SW 1271 (cell line): ENCODE measurements at places on chromosomes 13 and 19.

DNA sequence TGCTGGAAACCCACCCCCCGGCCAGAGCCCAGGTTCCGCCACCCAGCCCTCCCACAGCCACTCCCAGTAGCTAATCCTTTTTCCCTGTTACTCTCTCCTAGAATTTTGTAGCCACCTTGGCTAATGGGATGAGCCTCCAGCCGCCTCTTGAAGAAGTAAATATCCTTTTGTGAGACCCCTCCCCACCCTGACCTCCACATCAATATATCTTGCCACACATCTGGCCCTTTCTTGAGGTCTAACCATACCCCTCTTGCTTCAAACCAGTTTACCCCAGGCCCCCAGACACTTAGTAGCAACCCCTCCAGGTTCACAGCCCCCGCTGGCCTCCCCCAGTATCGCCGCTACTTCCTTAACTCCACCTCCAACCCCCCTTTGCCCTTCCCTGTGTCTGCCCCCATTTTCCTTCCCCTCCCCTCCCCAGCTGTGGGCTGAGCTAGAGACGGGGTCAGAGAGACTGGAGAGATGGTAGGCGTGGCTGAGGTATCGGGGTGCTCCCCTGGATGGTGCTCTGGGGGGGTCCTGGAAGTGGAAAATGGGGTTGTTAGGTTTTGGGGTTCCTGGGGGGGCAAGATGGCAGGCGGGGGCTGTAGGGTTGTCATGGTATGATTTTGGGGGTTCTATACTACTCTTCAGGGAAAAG lies 2.8 kb downstream of the PRMT1 start:
- DNase-seq = no peak

- DNase-seq = no peak
These were observed 308.1 kb downstream of the LIG4 start for GRCh38 chr13:107907065-107907805.

DNA sequence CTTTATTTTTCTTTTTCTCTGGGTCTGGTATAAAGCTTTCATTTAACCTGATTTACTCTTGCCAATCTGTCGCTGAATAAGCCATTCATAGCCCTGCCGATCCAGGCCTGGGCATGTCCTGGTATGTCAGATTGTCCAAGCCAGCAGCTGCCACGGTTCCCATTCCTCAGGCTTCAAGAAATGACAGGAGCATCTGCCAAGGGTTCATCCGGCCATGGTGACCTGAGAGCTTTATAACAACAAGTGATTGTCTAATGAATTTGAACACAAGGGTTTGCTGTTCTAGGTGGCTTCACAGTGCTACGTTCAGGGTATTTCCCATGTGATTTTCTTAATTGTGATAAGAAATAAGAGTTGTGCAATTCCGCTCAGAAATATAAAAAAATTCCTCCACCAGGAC lies 20.0 kb downstream of the PNMA8A start:
- no peak for DNase-seq

DNA sequence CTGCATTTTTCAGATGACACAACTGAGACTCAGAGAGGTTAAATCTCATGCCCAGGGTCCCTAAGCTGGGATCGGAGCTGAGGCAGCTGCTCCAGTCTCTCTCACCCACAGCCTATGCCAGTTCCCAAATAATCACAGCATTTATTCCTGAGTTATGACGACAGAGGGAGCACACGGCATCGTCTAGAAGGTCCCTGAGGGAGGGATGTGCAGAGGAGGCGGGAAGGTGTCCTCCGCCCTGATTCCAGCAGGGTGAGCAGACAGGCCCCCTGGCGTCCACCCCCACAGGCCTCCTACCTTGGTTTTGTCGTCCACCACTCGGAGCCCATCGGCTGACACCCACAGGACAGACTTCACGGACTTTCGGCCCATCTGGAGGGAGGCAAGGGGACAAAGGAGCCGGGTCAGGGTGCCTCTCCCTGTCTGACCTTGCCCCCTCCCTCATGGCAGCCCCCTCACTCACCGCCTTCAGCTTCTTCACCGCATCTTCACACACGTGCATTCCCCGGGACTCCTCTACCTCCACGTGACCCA lies 8.0 kb downstream of the NUMBL start:
- DNase-seq = no peak

DNA sequence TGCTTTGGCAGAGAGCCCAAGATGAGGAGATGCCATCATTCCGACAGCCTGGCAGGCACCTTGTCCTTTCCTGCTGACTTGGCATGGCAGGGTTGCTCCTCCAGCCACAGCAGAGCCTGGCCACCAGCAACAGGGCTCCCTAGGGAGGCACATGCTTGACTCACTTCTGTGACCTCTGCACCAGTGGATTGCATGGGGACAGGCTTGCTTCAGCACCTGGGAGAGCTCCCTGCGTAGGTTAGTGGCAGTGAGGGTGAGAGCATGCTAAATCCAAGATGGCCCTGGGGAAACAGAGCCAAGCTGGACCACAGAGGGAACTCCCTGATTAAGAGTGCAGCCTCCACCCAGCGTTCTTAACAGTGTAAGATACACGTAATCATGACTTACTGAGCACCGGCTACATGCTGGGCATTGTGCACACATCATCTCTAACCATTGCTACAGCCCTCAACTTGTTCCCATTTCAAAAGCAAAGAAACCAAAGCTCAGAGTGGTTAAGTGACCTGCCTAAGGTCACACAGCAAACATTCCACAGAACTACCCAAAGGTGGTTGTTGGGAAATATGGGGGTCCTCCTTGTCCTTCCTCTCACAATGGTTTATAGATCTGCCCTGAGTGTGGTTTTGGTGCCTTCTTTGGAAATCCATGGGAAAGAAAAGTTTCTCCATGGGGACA lies 116.6 kb upstream of the UQCRFS1 start:
- no peak for DNase-seq

GRCh38 chr19:12899891-12900518 lies 9.0 kb downstream of the GCDH start:
- DNase-seq = no peak

DNA sequence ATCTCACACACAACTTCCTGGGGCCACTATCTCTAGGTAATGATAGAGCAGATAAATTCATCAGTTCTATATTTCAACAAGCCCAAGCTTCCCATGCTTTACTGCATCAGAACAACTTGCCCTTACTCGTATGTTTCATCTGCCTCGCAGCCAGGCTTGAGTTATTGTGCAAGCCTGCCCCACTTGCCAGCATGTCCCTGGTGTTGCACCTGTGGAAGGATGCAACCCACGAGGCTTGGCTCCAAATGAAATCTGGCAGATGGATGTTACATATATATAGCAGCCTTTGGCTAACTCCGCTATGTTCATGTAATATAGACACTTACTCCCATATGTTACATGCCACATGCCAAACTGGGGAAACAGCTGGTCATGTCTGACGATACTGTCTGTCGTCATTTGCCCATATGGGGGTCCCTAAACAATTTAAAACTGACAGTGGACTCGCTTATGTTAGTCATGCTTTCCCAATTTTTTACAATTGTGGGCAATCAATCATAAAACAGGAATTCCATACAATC lies 6.2 kb downstream of the ERVK3-1 start:
- no peak for DNase-seq

DNA sequence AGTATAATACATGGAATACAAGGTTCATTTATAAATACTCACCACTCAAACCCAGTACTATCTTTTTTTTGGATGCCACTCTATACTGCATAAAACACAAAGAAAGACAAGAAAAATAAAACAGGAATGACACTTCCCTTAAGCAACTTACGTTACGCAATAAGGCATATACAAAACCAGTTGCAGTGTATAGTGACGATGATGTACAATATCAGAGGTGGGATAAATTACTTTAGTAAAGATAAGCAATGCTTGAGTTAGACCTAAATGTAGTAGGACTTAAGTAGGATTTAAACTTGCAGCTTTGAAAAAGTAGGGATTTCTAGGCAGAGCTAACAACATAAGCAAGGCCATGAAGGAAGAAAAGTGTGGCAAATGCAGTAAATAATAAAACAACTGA lies 374.9 kb downstream of the SPRY2 start:
- DNase-seq = no peak

GRCh38 chr13:22655106-22655852 lies 525.5 kb upstream of the SGCG start:
- no peak for DNase-seq

- DNase-seq = no peak
These were observed 31.9 kb downstream of the ATP4B start for GRCh38 chr13:113625965-113626721.

DNA sequence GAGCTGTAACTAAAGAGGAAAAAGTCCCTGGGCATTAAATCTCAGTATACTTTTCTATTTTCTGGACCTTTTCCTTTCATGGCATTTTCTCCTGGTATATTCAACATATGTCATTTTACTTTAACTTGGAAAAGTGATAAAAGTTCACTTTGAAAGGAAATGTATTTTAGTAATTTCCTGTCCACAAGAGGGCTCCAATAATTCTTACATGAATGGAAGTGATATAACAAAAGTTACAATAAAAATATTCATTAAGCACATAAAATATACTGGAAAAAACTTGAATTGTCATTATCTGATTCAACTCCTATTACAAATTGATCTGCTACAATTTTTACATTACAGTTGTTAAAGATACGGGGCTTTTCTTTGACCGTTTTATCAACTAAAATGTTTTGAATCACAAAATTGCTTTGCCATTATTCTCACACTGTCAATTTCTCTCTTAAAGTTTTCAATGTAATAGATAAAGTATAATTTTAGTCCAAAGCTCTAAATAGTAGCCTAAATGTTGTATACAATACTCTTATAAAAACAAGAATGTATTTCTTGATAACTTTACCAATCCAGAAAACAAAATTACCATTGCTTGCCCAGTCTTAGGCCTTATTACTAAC lies 4.9 kb downstream of the UBL3 start:
- DNase-seq = no peak

DNA sequence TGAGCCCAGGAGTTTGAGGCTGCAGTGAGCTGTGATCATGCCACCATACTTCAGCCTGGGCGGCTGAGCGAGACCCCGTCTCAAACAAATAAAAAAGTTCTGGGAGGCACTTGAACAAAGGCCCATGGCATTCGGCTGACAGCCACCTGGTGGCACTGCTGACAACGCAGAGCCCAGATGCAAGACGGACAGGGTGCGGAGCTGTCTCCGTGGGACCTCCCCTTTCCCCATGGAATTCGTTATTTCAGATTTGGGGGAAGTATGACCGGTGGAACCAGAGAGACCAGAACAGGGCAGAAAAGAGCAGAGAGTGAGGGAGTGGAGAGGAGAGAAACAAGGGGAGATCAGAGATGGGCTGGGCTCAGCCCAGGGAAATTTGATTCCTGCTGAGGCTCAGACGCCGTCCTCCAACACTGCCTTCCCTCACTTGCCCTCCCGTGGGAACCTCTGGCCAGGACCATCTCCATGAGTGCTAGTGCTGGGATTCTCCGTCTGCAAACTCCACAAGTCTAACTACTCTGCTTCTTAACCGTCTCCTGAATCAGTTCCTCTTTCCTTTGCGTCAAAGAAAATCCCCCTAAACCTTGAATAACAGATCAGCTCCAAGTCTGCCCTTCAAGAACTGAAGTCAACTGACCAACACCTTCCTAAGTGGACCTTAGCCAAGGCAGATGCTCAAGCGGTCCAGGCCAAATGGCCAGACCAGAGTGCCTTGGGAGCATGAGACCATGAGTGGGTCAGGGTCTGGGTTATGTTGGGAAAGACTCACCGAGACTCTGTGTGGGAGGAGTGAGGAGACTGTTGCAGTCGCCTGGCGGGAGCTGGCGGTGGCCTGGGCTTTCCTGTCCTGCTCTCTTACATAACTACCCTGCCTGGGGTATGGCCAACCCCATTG lies 11.9 kb upstream of the ATF5 start:
- DNase-seq = no peak

GRCh38 chr13:40668335-40668734 lies 1.9 kb upstream of the FOXO1 start:
- no peak for DNase-seq

DNA sequence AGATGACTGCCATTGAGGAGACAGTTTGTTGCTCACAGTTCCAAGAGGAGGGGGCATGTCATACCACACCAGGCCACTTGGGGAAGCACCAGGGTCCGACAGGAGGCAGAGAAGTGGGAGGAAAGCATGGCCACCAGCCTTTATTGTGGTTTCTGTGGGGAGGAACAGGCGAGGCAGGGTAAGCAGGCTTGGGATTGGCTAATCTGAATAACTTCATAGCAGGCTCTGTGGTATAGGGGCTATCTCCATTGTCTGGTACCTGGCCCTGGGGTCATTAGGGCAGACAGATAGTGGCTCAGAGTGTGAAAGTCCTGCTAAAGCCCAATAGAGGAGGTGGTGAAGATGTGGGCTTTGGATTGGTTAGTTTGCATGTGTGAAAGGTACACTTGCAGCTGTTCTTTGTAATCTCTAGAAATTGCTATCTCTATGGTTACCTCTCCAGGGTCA lies 35.5 kb downstream of the CBY2 start:
- DNase-seq = no peak

DNA sequence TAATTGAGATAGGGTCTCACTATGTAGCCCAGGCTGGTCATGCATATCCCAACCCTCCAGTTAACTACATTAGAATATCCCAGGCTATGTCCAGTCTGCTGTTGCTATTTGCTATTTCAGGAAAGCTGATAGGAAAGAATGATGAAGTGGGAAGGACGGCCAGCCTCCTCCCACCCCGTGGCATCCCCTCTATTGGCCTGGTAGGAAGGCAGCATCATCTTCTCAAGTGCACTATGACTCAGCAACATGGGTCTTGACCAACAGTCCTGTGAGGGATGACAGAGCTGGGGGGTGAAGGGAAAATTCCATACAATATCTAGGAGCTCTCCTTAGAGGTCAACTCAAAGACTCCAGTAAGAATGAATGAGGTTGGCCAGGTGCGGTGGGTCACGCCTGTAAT lies 48.0 kb upstream of the ABCC4 start:
- no peak for DNase-seq

DNA sequence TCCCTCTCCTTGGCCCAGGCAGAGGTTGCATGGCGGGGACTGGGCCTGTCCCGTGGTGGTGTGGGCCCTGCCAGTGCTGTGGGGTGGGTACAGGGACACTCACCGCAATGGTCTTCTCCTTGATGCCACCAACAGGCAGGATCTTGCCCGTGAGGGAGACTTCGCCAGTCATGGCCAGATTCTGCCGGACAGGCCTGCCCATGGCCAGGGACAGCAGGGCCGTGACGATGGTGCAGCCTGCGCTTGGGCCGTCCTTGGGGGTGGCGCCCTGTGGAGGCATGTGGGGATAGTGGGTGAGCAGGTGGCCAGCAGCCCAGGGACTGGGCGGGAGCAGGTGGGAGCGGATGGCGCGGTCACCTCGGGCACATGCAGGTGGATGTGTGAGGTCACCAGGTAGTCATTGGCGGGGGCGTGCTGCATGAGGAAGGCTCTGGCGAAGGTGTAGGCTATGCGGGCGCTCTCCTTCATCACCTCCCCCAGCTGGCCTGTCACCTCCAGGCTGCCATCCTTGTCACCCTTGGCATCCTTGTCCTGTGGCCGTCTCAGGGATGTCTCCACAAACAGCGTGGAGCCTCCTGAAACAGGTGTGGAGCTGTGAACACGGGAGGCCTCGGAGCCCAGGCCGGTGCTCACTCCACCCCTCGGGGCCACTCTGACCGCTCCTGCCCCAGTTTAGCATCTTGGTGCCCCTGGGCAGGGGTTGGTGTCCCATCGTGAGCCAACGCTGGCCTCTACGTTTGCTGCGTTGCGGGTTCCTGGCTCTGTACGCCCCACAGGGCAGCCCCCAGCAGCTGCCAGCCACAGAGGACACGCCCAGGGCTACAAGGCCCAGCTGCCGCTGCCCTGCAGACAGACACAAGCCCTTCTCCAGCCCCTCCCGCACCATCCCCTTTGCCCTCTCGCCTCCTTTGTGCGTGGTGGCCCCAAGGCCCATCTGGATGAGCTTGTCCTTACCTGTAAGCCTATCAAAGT lies 3.4 kb downstream of the RPL36 start:
- no peak for DNase-seq

- no peak for DNase-seq
These were observed 813 bp upstream of the MCOLN1 start for GRCh38 chr19:7521551-7522071.
